Muscle of leg (tissue), 16 donors: ENCODE measurements at places on chromosomes 16 and 17. TPM values are rescaled to one million over a fixed set of nuclear protein-coding genes. Genes with fewer than 3 reads are reported as not detected.

- no peak for DNase-seq
- peaks cover 5% of the 10 kb centered on the region for H3K27me3 ChIP-seq
- H3K27ac ChIP-seq: peak overlapping the region; percentile 44
These were observed 617 bp upstream of the VTN start for GRCh38 chr17:28370744-28371103.

GRCh38 chr17:12118617-12119016 lies 97.9 kb downstream of the MAP2K4 start:
- no peak overlapping the region for H3K4me3 ChIP-seq
- peaks cover 21% of the 10 kb centered on the region for H3K36me3 ChIP-seq
- H3K27ac ChIP-seq: no peak overlapping the region
- H3K27me3 ChIP-seq: no peaks in the 10 kb centered on the region
- DNase-seq: no peak
- no peaks in the 10 kb centered on the region for H3K4me1 ChIP-seq

DNA sequence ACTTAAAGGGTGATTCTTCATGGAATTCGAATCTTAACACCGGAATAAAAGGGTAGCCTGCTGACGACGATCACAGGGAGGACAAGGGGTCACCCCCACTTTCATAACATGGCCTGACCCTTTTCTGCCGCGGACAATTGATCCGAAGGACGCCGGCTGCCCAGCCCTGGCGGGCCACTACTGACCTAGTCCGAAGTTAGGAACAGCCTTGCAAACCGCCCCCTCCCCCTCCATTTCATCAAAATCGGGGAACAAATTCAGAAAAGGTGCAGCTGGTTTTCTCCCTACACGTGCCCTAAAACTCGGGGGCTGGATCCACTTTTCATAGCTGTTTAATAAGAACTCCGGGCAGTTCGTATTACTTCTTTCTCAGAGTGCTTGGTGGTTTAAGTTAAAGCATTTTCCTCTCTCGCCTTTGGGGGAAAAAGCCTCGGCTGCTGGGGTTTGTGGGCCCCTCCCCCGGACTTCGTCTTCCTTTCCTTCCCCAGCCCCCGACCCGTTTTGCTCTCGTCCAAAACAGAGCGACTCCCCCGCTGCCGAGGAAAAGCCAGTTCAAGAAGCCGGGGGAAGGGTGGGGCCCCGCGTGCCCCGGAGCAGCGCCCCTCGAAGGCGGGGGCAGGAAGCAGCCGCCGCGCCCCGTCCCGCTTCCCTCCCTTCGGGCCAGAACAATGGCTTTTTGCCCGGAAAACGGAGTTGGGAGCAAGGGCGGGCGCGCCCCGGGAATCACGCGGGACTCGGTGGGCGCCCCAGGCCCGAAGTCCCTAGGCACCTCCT lies 641 bp upstream of the CBX2 start:
- H3K27me3 ChIP-seq: peaks cover 22% of the 10 kb centered on the region
- peaks cover 22% of the 10 kb centered on the region for H3K4me1 ChIP-seq
- H3K27ac ChIP-seq: peak overlapping the region; percentile 79
- peak overlapping the region; percentile 57 for H3K4me3 ChIP-seq

- DNase-seq: no peak
- H3K4me1 ChIP-seq: peaks cover 29% of the 10 kb centered on the region
- peak overlapping the region; percentile 94 for H3K4me3 ChIP-seq
- peaks cover 18% of the 10 kb centered on the region for H3K36me3 ChIP-seq
- no peak overlapping the region for H3K27ac ChIP-seq
These were observed 416 bp downstream of the METTL26 start for GRCh38 chr16:635573-636205.

DNA sequence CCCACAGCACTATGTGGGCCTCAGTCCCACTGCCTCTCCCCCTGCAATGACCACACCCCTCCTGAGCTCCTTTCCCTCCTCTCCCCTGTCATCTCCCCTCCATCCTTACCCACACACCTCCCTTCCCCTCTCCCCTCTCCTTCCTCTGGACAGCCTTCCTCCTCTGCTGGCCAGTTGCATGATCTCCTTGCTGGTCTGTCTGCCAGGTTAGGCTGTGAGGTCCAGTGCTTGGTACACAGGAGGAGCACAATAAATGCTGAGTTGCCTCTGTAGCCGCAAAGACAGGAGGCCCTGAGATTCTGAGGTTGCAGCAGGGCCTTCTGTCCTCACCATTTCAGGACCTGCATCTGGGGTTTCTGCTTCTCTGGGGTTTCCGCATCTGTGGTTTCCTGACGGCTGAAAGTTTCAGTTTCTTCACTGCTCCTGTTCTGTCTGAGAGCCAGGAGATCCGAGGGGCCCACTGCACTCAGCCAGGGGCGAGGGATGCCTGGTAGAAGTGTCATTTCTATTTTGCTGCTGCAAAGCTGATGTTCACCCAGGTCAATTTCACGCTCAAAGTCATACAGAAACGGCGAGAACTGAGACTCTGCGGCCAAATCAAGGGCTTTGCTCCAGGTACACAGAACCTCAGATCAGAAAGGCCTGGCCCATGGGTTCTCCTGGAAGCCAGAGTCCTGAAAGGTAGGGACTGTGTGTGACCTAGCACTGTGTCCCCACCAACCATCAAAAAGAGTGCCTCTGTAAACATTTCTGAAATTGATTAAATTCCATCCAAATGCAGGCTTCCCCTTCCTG lies 4.6 kb upstream of the SLC12A3 start:
- no peak overlapping the region for H3K4me3 ChIP-seq
- DNase-seq: no peak
- H3K27ac ChIP-seq: no peak overlapping the region
- peaks cover 34% of the 10 kb centered on the region for H3K4me1 ChIP-seq
- no peaks in the 10 kb centered on the region for H3K27me3 ChIP-seq

DNA sequence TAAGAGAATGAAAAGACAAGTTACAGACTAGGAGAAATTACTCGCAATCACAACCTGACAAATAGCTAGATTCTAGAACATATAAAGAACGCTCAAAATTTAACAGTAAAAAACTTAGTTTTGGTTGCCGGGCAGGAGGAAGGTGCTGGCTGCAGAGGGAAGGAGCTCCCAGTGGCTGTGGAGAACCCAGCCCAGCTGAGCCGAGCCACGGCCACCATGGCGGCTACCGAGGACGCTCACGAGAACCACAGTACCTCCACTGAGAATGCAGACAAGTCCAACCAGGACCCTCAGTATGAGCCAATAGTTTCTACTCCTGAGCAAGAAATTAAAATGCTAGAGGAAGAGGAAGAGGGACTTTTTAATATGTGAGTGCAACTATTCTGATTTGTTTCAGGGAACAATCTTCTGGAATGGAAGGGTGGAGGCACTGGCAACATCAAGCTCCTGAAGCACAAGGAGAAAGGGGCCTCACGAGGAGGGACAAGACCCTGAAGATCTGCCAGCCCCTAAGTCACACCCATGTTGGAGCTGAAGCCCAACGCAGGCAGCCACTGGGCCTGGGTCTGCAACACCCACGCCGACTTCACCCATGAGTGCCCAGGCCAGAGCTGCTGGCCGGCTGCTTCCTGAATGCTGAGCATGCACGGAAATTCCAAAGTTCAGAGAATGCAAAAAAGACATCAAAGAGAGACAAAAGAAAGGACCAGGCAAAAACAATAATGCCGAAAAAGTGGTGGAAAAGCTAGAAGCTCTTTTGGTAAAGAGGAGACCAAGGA lies 55.0 kb downstream of the DNAH17 start:
- no peak overlapping the region for H3K27ac ChIP-seq
- H3K27me3 ChIP-seq: peaks cover 2% of the 10 kb centered on the region
- H3K4me1 ChIP-seq: no peaks in the 10 kb centered on the region

- H3K4me3 ChIP-seq: no peak overlapping the region
- H3K4me1 ChIP-seq: peaks cover 16% of the 10 kb centered on the region
- no peaks in the 10 kb centered on the region for H3K27me3 ChIP-seq
- H3K27ac ChIP-seq: no peak overlapping the region
These were observed 27.5 kb downstream of the GTF3C1 start for GRCh38 chr16:27522173-27522707.

DNA sequence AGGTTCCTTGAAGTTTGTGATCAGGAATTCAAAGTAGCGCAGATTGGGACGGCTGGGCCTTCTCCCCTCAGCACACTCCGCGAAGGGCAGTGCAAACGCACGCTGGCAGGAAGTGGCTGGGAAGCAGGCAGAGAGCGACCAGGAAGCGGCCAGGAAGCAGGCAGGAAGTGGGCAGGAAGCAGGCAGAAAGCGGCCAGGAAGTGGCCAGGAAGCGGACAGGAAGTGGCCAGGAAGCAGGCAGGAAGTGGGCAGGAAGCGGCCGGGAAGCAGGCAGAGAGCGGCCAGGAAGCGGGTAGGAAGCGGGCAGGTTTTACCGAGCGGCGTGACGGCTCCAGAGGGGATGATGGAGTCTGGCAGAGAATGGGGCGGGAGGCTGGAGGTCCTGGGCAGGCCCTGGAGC lies 3.2 kb downstream of the DPEP1 start:
- H3K27me3 ChIP-seq: peaks cover 11% of the 10 kb centered on the region
- H3K4me1 ChIP-seq: peaks cover 13% of the 10 kb centered on the region
- no peaks in the 10 kb centered on the region for H3K36me3 ChIP-seq
- H3K4me3 ChIP-seq: no peak overlapping the region

DNA sequence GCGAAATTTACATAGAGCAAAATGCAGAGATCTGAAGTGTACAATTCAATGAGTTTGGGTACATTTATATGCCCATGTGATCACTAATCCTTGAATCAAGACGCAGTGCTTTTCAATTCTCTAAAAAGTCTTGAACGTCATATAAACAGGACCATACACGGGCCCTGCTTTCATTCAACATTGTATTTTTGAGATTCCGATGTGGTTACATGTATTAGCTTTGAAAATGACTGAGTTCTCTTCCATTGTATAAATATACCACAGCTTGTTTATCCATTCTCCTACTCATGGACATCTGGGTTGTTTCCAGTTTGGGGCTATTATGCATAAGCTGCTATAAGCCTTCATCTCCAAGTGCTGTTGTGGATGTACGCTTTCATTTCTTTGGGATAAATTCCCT lies 45.5 kb downstream of the ZCCHC14 start:
- no peak overlapping the region for H3K27ac ChIP-seq
- no peak overlapping the region for H3K4me3 ChIP-seq
- peaks cover 30% of the 10 kb centered on the region for H3K36me3 ChIP-seq

- no peaks in the 10 kb centered on the region for H3K36me3 ChIP-seq
- no peak overlapping the region for H3K4me3 ChIP-seq
- peak; percentile 81 for DNase-seq
- peaks cover 14% of the 10 kb centered on the region for H3K27me3 ChIP-seq
- peaks cover 76% of the 10 kb centered on the region for H3K4me1 ChIP-seq
- peak overlapping the region; percentile 42 for H3K27ac ChIP-seq
These were observed 2.6 kb downstream of the LRRC75A start for GRCh38 chr17:16489431-16489830.

DNA sequence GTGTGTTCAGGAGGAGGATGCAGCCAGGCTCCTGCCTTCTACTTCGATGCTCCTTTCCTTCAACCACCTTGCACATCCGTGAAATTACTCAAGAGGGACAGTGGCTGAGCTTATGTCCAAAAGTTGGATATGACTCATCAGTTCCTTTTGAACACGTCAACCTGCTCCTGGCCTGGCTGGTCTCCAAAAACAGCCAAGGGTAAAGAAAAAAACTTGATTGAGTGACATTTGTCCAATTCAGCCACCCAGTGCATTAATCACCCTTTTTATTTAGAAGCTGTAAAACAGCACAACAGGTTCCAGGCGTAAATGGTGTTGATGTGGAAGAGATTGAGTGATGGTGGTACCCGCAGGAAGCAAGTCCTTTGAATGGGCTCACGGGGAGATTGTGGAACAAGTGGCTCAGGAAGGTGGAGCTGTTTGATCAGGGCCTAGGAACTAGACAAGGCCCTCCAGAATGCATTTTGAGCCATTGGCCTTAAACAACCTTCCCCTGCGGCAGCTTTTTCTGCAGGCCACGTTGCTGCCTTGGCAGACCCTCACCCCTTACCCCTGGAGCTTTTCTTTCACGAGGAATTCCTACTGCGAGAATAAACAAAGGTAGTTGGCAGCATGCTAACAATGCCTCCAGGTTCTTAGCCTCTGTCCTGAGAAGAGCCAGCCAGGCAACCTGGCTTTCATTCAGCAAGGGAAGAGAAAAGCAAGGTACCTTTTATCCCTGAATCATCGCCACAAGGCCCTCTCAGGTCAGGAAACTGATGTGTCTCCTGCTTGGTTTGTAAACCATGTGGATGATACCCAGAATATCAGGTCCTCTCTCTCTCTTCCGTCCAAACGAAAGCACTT lies 173.3 kb upstream of the CACNG5 start:
- no peak overlapping the region for H3K27ac ChIP-seq
- peaks cover 2% of the 10 kb centered on the region for H3K4me1 ChIP-seq
- DNase-seq: no peak
- H3K36me3 ChIP-seq: no peaks in the 10 kb centered on the region
- H3K27me3 ChIP-seq: no peaks in the 10 kb centered on the region
- H3K4me3 ChIP-seq: no peak overlapping the region

GRCh38 chr16:84868829-84869472 lies 49.2 kb downstream of the CRISPLD2 start:
- peaks cover 35% of the 10 kb centered on the region for H3K4me1 ChIP-seq
- peak overlapping the region; percentile 42 for H3K27ac ChIP-seq
- peaks cover 10% of the 10 kb centered on the region for H3K27me3 ChIP-seq
- DNase-seq: peak; percentile 81

GRCh38 chr17:29445844-29446243 lies 55.7 kb downstream of the TAOK1 start:
- peaks cover 2% of the 10 kb centered on the region for H3K36me3 ChIP-seq
- H3K4me3 ChIP-seq: no peak overlapping the region
- DNase-seq: no peak
- H3K27ac ChIP-seq: no peak overlapping the region
- H3K27me3 ChIP-seq: no peaks in the 10 kb centered on the region

Gene PDPR
- 14.2 TPM for total RNA-seq

Gene KRT15
- total RNA-seq: 0.31 TPM

Gene KRTAP4-5
- total RNA-seq: not detected

Gene SLC5A11
- 0.04 TPM for total RNA-seq

Gene KRTAP9-8
- total RNA-seq: not detected

Gene ARL5C
- total RNA-seq: 0.31 TPM

Gene C1QTNF8
- total RNA-seq: not detected

Gene MYBBP1A
- 25.5 TPM for total RNA-seq

Gene CACNG3
- not detected for total RNA-seq

Gene PPY
- 0.18 TPM for total RNA-seq
